ENCODE measurements at places on chromosomes 2 and 18. TPM values are rescaled to one million over a fixed set of nuclear protein-coding genes. Genes with fewer than 3 reads are reported as not detected.

- DNase-seq: no peak
Measured at GRCh38 chr2:137522620-137523011, 441.7 kb upstream of the HNMT start.

- DNase-seq: no peak
Measured at GRCh38 chr2:221810650-221811049, 238.5 kb upstream of the EPHA4 start.

STK25 gene
- 280 TPM for total RNA-seq

- DNase-seq: no peak
Measured at GRCh38 chr18:10526561-10526949, 728 bp downstream of the NAPG start.

DNA sequence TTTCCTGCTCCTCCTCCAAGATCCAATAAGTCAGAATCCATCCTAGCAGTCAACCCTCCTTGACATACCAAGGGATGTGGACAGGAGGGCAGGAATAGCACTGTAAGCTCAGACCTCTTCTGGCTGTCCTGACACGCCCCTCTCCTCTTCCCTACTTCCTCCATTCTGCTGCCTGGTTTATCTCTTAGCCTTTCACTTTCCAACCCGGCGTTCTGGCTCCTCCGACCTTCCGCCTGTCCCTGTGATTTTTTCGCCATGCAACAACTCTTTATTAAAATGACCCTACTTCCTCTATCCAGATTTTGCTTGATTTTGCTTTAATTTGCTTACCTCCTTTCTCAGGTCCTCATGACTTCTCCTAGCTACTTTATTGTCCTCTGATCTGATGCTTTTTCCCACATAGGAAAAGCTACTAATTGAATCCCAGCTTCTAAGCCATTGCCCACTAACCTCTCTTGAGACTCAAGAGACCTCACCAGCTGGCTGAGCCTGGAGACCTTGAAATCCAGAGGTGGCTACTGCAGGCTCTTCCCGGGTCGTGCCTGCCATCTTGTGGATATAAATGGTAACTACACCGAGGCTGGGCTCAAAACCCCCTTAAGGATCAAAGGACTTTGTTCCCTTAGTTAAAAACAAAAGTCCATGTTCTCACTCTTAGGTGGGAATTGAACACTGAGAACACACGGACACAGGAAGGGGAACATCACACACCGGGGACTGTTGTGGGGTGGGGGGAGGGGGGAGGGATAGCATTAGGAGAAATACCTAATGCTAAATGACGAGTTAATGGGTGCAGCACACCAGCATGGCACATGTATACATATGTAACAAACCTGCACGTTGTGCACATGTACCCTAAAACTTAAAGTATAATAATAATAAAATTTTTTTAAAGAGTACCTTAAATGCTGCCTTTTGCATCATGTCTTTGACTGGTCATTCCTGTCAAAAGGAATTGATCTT, 139.4 kb downstream of the AKAIN1 start:
- DNase-seq: peak; percentile 24

- no peak for DNase-seq
Measured at GRCh38 chr2:241992753-241993152, 123.2 kb downstream of the RTP5 start.

- no peak for DNase-seq
Measured at GRCh38 chr2:58688813-58689212, 447.7 kb upstream of the FANCL start.

DNA sequence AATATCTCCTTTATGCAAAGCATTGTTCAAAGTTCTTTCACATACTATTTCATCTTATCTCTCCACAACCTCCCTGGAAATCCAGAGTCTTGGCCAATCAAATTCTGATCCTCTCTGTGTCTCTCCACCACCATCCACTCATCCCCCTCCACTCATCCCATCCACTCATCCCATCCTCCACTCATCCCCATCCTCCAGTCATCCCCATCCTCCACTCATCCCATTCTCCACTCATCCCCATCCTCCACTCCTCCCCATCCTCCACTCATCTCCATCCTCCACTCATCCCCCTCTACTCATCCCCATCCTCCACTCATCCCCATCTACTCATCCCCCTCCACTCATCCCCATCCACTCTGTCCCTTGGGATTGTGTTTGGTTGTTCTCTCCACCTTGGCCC, 101.1 kb downstream of the BCL2 start:
- DNase-seq: no peak

GRCh38 chr18:9196568-9196967, 60.0 kb downstream of the ANKRD12 start:
- DNase-seq: peak; percentile 10

GRCh38 chr18:46676182-46676835, 19.3 kb upstream of the LOXHD1 start:
- DNase-seq: peak; percentile 98

CPO gene
- total RNA-seq: not detected

LAMA1 gene
- 4.3 TPM for total RNA-seq

All from renal cortical epithelial cell (primary cell).